Right atrium auricular region (tissue), 2 donors: ENCODE measurements at places on chromosomes 2 and 18. TPM values are rescaled to one million over a fixed set of nuclear protein-coding genes. Genes with fewer than 3 reads are reported as not detected.

DNA sequence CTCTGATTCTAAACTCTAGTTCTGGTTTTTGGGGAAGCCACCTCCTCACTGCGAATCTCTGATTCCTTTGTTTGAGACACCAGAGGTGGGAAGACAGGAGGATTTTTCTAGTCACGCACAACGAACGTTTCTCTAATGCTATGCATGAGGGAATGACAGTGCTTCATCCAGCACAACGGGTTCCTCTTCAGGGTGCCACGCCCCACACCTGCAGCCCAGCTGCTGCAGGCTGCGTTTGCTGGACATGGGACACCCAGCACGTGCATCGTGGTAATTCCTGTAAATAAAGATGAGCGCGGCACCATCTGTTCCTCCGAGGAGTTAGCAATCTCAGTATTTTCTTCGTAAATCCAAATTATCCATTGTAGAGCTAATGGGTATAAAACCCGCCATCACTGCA lies 37.5 kb upstream of the TPO start:
- no peak for DNase-seq
- H3K4me3 ChIP-seq: peak overlapping the region; percentile 41
- H3K27ac ChIP-seq: peak overlapping the region; percentile 57
- H3K4me1 ChIP-seq: no peaks in the 10 kb centered on the region

DNA sequence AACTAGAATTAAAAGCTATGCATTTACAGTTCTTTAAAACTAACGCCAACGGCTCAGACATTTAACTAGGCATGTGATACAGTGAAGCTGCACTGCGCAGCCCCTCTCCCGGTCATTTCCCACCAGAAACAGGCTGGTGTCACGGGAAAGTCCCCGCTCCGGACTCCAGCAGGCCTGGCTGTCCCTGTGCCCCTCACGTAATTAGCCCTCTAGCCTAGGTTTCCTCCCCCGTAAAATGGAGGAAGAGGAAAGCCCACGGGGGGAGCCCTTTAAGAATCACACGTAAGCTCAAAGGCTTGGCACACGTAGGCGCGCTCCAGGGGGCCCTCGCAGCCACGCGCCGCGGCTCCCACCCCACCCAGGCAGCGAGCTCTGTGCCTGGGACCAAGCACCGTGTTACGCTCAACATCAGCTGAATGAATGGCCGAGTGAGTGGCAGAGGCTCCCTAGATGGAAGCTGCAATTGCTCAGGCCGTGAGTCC lies 48.0 kb downstream of the KCNIP3 start:
- DNase-seq: no peak
- H3K4me1 ChIP-seq: peaks cover 27% of the 10 kb centered on the region
- no peaks in the 10 kb centered on the region for H3K27me3 ChIP-seq

DNA sequence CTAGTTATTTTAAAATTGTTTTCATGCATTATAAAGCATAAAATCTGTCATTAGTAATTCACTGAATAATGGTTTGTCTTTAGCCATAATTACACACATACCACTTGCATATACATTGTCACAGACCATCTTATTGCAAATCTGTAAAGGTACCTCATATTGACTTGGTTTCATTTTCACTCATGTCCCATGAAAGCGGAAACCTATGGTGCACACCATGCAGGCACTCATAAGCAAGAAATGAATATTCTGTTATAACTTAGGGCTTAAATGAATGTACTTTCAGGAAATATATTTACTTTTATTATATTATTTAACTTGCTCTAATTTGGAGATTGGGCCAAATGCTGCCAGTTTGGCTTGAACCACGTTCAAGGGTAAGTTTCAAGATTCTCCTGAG lies 29.2 kb upstream of the STK17B start:
- H3K4me3 ChIP-seq: no peak overlapping the region
- H3K36me3 ChIP-seq: no peaks in the 10 kb centered on the region
- no peaks in the 10 kb centered on the region for H3K27me3 ChIP-seq
- no peak overlapping the region for H3K27ac ChIP-seq
- H3K4me1 ChIP-seq: no peaks in the 10 kb centered on the region
- no peak for DNase-seq

DNA sequence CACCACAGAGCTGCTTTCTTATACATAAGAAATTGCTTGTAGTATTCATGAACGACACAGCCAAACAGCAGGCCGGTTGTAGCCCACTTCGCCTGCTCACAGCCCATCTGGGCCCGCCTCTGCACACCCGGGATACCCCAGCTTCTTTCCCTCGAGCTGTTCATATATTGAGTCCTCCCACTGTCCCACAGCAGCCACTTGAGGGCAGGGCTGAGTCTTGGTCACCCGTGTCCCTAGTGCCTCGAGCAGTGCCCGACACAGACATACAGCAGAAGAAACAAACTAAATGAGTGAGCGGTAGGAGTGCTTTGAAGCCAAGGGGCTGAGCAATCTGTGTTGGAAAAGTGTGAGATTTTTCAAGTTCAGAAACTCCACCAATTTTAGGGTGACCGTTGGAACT lies 251.4 kb downstream of the KLHL29 start:
- H3K27ac ChIP-seq: peak overlapping the region; percentile 54
- H3K4me1 ChIP-seq: peaks cover 15% of the 10 kb centered on the region

GRCh38 chr2:190627448-190628412 lies 21.2 kb upstream of the NAB1 start:
- DNase-seq: no peak
- H3K4me1 ChIP-seq: no peaks in the 10 kb centered on the region
- peak overlapping the region; percentile 44 for H3K4me3 ChIP-seq
- no peaks in the 10 kb centered on the region for H3K27me3 ChIP-seq
- peak overlapping the region; percentile 76 for H3K27ac ChIP-seq

DNA sequence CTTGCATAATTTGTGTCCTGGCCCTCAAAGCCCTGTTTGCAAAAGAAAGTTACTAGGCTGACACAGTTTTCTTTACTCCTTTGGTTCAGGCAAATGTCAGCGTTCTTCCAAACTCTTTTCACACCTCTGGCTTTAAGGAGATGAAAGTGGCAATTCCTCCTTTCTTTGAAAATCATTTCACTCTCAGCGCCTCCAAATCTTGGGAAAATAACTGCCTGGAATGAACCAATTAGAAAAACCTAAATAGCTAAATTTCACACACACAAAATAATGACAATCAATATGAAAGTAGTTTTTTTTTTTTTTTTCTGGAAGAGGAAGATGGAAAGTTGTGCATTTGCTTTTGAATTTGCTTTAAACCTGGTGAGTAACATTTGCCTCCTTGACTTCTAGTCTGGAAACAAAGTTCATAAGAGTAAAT lies 1.7 kb downstream of the MEIS1 start:
- H3K4me3 ChIP-seq: peak overlapping the region; percentile 76
- DNase-seq: no peak
- no peaks in the 10 kb centered on the region for H3K27me3 ChIP-seq
- no peaks in the 10 kb centered on the region for H3K36me3 ChIP-seq
- peak overlapping the region; percentile 94 for H3K27ac ChIP-seq
- H3K4me1 ChIP-seq: peaks cover 31% of the 10 kb centered on the region

DNA sequence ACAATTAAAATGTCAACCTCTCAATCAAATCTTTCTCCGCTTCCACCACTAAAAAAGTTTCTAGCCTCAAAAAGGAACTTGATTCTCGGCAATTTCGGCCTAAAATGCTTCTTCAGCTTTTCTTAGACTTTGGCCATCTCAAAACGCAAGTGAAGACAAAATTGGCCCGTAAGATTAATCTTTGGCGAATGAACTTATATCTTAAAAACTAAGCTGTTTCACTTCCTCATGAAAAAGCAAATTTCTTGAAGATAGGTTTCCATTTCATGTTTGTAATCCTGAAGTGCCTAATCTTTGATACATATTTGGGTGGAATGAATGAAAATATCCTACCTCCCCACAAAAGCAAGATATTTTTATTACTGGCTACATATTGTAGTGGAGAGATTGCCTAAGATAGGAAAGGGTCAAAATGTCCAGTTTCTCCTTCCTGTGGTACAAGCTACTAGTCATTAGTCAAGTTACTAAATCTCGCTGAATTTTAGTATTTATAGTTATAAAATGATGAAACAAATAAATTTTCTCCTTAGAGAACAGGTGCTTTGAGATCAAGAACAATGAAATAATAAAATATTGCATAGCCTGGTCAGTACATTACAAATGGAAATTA lies 85.4 kb upstream of the ZEB2 start:
- H3K27ac ChIP-seq: no peak overlapping the region
- H3K36me3 ChIP-seq: no peaks in the 10 kb centered on the region
- no peak overlapping the region for H3K4me3 ChIP-seq
- H3K27me3 ChIP-seq: no peaks in the 10 kb centered on the region

The CCDC150 gene
- total RNA-seq: 0.56 TPM

DNA sequence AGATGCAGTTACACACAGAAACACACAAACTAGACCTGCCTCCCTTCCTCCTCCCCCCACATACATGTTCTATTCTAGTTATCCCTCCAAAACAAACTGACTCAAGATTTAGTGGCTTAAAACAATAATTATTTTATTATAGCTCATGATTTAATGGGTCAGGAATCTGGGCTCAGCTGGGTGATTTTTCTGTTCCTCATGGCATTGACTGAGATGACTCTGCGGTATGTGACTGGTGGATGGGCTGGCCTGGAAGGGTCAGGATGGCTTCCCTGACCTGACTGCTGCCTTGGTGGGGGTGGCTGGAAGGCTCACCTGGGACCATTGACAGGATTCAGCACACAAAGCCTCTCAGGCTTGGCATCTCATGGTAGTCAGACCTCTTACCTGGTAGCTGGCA lies 33.7 kb upstream of the NTSR2 start:
- no peak overlapping the region for H3K4me3 ChIP-seq
- H3K36me3 ChIP-seq: no peaks in the 10 kb centered on the region
- no peaks in the 10 kb centered on the region for H3K4me1 ChIP-seq
- H3K27ac ChIP-seq: no peak overlapping the region

- no peak overlapping the region for H3K27ac ChIP-seq
- DNase-seq: no peak
- no peaks in the 10 kb centered on the region for H3K4me1 ChIP-seq
- no peaks in the 10 kb centered on the region for H3K36me3 ChIP-seq
- H3K27me3 ChIP-seq: no peaks in the 10 kb centered on the region
Observed at GRCh38 chr2:122480501-122481243, 725.2 kb downstream of the TSN start.

- DNase-seq: no peak
- no peaks in the 10 kb centered on the region for H3K4me1 ChIP-seq
- H3K36me3 ChIP-seq: no peaks in the 10 kb centered on the region
- H3K4me3 ChIP-seq: no peak overlapping the region
Observed at GRCh38 chr2:238313289-238313990, 6.9 kb upstream of the TRAF3IP1 start.

The ANKRD53 gene
- 0.78 TPM for total RNA-seq

The PROM2 gene
- 0.11 TPM for total RNA-seq

DNA sequence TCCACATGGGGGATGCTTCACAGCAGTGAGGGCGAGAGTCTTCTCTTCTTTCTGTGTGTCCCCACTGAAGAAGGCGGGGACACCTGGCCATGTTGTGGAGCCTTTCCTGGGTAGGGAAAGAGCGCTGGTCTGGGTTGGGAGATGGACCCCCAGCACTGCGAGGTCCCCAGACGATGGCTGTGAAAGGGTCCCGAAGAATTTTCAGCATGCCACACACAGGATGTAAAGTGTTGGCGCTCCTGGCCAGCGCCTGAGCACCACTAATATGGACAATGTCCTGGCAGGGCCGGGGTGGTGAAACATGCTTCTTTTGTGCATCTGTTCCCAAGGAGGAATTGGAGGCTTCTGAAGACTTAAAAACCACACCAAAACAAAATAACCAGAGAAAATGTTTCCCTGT lies 77.2 kb downstream of the GLI2 start:
- no peaks in the 10 kb centered on the region for H3K4me1 ChIP-seq
- H3K4me3 ChIP-seq: no peak overlapping the region
- no peak for DNase-seq
- no peaks in the 10 kb centered on the region for H3K36me3 ChIP-seq
- H3K27ac ChIP-seq: no peak overlapping the region

DNA sequence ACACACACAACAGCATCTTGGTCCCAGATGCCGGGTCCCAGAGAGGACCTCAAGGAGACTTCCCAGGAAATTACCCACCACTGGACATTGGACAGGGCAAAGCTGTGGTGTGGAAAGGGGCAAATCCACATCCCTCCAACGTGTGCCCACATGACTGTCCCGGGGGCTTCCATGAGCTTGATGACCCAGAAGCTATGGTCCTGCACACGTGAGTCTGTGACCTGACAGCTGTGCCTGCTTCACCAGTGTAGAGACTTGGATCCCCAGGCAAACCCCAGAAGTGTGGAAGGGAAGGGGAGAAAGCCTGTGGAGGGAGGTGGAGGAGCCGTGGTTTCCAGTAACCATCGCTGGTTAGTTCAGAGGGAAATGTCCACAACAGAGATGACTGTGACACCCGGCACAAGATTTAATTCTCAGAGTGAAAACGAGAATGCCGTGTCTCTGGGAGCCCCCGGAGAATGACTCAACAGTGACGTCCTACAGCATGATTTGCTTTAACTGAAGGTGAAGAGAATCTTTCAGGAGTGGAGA lies 19.1 kb upstream of the GPR55 start:
- no peaks in the 10 kb centered on the region for H3K36me3 ChIP-seq
- no peak overlapping the region for H3K4me3 ChIP-seq
- no peak overlapping the region for H3K27ac ChIP-seq
- no peaks in the 10 kb centered on the region for H3K4me1 ChIP-seq

DNA sequence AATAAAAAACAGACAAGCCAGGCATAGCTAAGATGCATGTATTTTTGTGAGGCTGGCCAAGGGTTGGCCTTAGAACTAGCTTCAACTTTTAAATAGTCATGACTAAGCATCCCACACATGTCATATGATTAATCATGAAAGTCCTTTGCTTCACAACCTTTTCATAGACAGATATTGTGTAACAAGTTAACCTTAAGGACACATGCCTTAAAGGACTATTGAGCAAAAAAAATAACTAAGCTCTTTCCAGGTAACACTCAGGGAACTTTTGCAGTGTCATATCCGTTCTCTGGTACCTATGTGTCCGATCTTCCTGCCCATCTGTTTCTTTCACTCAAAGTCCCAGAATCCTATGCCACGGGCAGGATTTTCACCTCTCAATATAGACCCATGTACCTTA lies 498.4 kb downstream of the STK39 start:
- H3K4me3 ChIP-seq: no peak overlapping the region
- DNase-seq: no peak
- H3K36me3 ChIP-seq: no peaks in the 10 kb centered on the region
- H3K27ac ChIP-seq: no peak overlapping the region
- H3K27me3 ChIP-seq: no peaks in the 10 kb centered on the region

The NR4A2 gene
- total RNA-seq: 3.7 TPM

- DNase-seq: no peak
- no peaks in the 10 kb centered on the region for H3K27me3 ChIP-seq
- H3K4me1 ChIP-seq: no peaks in the 10 kb centered on the region
- no peak overlapping the region for H3K4me3 ChIP-seq
- no peaks in the 10 kb centered on the region for H3K36me3 ChIP-seq
Observed at GRCh38 chr2:239507576-239508258, 106.9 kb upstream of the HDAC4 start.

DNA sequence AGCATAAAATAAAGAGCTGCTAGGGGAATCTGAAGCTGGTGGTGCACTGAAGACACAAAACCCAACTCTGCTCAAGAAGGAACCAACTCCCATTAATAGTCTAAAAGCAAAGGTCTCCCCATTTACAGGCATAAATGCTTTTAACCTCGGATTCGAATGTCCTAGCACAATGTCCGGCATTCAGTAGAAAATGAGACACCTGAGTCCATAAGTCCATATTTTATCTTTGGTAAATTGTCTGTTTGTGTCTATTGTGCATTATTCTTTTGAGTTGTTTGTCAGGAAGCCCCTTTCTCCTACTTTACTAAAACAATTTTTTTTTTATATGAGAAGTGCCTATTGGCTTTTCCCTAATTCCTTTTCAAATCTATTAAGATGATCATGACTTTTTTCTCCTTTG lies 179.5 kb upstream of the SMAD7 start:
- H3K36me3 ChIP-seq: no peaks in the 10 kb centered on the region
- no peak overlapping the region for H3K4me3 ChIP-seq
- no peaks in the 10 kb centered on the region for H3K4me1 ChIP-seq
- H3K27ac ChIP-seq: no peak overlapping the region
